ENCODE measurements at places on chromosomes 2 and 18.
A peak's percentile ranks its signal among the peaks of the same experiment; 100 is the strongest.

DNA sequence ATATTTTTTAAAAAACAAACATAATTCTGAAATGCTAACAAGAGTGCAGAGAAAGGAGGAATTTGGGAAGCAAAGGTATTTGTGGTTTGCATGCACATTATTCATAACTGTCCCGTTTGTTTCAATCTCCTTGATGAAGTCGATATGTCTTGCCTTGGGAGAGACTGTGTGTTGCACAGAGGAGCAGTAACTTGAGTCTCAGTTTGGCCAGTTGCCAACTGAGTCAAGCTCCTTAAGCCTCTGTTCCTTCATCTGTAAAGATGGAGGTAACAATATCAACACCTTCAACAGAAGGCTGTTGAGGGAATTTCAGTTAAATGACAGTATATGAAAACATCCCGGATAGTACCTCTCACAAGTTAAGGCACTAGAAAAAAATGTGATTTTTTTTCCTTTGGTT, 226.2 kb downstream of the ASXL3 start:
- peak; percentile 31 for DNase-seq

DNA sequence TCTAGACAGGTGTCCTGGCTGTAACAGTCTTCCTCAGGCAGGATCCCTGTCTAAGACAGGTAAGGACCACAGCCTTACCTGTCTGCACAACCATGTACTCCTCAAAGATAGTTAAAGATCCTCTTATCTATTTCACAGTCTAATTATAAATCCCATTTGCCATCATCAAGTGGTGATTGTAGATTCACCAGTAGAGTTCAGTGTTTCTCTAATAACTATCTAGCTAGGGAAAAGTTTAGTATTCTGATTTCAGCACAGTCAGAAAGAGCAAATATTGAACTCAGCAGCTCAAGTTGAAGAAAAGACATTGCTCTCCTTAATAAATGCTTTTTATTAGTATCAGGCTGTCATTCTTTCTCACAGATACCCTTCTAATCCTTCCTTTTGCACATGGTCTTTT, 1305.5 kb upstream of the NXPH2 start:
- DNase-seq = no peak

DNA sequence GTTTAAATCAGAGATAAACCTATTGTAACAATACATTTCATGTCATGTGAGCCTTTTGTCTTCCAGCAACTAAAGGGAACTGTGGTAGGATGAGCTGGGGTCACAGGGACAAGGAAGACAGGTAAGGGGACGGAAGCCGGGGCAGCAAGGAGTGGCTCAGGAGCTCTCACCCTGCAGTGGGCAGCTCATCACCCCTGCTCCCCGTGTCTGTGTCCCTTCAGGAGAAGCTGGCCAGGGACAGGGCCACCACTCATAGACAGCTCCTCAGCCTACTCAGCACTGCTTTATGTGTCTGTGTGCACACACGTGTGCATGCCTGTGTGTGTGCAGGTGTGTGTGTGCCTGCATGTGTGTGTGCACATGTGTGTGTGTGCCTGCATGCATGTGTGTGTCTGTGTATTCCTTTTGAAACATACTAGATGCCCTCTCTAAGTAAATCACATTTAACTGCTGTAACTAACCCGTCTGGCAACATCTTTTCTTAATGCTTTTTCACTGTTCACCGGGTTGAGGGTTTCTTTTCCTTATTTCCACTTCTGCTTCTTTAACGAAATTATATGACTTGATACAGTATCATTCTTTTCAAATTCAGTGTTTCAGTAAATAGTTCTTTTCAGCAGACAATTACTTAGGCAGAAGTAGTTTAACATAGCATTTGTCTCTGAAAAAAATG, 44.2 kb downstream of the LRRFIP1 start:
- DNase-seq = no peak

DNA sequence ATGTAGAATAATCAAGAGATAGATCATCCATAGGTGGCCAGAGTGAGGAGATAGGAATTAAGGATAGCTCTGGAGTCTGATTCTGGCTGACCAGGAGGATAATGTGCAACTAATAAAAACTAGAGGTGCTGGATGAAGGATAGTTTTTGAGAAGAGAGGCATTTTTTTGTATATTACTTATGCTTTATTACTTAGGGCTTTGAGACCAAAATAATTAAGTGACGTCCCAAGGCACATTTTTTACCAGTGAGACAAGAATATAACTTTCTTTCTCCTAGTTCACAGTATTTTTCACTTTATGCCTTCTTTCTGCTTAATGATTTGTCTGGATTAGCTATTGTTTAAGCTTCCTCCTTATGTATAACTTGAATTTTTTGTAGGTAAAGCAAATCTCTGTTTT, 756.6 kb downstream of the TSN start:
- DNase-seq = no peak

DNA sequence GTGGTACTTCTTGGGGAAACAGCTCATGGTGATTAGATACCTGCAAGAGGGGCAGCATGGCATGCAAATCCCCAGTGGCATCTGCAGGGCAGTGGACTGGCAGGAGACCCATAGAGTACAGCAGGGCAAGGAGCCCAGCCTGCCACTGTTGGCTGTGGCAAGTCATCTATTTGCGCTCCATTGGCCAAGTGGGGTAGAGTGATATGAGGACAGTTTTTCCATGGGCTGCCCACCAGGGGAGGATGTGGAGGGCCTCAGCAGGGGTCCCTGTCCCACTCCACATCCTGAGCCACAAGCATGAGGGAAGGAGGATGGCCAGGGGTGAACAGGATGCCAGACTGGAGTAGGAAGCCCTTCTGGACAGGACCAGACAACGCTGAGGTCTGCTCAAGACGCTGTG, 50.9 kb upstream of the OTOF start:
- no peak for DNase-seq

- DNase-seq = no peak
These were observed 186.5 kb upstream of the HDAC4 start for GRCh38 chr2:239587311-239587731.

- no peak for DNase-seq
These were observed 74.3 kb upstream of the CYRIA start for GRCh38 chr2:16739778-16740581.

GRCh38 chr2:134314681-134315368, 61.0 kb downstream of the MGAT5 start:
- no peak for DNase-seq

- peak; percentile 87 for DNase-seq
These were observed 204.6 kb downstream of the TRIB2 start for GRCh38 chr2:12921321-12921720.

DNA sequence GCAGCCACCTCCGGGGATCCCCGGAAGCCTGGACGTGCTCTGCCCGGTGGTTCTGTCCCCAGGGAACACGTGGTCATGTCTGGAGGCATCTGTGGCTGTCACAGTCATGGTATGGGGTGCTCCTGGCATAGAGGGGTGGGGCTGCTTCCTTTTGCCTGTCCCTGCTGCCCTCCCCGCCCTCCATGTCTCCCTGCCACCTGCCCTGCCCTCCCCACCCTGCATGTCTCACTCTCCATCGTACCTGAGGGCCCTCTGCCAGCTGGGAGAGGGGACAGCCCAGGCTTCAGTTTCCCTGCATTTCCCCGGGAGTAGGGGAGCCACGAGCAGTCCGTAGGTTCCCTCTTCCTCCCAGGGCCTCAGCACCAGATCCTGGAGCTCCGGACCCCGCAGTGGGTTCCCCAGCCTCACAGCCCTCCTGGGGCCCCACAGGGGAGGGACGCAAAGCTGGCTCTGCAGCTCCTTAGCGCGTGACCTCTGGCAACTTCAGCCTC, 90.0 kb upstream of the CTDP1 start:
- DNase-seq = no peak

GRCh38 chr18:68215931-68216330, 499.0 kb downstream of the TMX3 start:
- peak; percentile 87 for DNase-seq

DNA sequence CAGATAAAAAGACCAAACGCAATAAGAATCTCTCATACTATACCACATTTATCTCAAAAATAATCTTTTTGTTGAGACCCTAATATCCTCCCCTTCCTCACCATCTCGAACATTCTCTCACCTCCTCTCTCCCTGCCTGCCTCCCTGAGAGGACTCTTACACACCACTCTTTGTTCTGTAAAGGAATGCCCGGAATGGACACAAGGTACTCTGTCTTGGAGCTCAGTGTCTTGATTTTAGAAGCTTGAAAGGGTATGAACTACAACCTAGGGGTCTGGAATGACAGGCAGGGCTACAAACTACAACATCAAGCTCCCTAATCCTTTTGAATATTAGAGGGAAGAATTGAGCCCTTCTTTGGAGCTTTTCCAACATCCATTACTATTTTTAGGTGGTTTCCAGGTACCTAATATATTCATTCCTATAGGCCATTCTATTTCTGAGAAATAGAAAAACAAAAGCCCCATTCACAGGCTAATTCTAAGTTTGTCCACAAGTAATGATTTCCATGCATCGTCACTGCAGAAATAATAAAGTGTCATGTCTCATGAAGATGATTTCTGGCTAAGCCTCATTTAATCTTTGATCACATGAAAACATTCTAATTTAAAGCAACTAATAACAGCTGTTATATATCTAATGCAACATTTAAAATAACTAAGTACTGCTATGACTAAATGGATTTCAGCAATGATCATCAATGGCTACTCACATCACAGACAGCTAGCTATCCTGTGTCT, 60.6 kb downstream of the LRP2 start:
- no peak for DNase-seq

DNA sequence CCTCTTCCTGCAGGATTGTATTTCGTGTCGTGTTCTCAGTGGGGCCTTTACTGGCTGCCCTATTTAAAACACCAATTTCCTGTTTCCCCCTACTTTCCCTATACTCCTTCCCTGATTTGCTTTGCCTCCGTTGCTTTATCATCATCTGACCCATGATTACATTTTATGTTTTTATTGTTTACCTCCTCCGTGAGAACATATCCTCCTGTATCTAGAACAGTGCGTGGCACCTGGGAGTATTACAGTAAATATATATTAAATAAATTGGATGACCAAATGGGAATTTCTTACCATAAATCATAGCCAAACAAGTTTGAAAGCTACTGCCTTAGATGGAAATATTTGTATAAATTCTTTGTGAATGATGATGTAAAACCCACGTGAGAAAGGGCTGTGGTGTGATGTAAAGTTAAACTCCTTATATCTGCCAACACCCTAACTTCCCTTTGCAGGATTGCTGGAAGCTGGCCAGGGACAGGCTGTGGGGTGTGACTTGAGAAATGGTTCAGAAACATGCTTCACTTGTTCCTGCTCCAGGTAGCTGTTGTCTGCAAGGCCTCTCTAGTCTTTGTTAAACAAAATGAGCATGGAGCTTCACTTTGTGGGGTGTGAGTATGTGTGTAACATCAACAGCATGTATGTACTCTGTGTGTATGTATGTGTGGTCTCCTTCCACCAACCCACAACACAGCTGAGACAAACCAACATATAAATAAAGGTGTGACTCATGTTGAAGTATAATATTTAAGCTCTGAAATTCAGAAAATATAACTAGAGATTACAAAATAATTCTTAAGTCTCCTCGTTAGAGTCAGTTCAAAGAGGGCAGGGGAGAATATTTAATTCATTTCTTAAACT, 40.3 kb downstream of the LHCGR start:
- DNase-seq = peak; percentile 50

DNA sequence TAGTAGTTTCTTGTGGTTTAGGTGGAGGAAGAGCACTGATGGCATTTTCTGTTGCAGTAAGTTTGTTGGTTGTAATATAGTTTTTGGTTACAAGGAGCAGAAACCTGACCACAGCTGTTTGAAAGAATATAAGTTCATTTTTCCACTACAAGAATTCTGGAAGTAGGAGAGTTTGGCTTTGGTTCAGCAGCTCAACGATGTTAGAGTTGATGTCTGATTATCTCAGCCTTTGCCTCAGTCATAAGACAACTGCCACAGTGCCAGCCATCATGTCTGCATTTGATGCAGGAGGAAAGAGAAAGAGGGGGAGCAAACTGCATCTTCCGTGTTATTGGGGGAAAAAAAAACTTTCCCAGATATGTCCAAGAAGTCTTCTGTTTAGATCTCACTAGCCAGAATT, 119.1 kb downstream of the LYPD1 start:
- peak; percentile 20 for DNase-seq

GRCh38 chr2:241225983-241226382, 37.5 kb downstream of the ANO7 start:
- DNase-seq = no peak

DNA sequence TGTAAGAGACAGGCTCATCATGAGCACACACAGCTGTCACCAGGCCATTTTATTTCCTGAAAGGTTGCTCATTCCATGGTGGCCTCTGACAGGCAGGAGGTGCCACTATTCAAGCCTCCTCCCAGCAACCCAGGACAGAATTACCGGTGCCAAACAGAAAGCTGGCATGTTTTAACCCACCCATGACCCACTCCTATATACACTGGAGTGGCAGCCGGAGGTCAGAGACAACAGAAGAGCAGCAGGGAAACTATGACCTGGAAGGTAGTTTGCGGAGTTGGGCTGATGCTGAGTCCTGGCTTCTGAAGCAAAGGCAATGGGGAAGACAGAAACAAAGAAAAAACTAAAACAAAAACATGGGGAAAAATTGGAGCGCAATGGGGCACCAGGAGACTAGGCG, 2.3 kb downstream of the RFTN2 start:
- no peak for DNase-seq

Data from AG10803 (cell line).